ENCODE measurements at places on chromosomes 6 and 20.

- DNase-seq: peak; percentile 26
Observed at GRCh38 chr20:20212675-20213096, 155.2 kb upstream of the INSM1 start.

DNA sequence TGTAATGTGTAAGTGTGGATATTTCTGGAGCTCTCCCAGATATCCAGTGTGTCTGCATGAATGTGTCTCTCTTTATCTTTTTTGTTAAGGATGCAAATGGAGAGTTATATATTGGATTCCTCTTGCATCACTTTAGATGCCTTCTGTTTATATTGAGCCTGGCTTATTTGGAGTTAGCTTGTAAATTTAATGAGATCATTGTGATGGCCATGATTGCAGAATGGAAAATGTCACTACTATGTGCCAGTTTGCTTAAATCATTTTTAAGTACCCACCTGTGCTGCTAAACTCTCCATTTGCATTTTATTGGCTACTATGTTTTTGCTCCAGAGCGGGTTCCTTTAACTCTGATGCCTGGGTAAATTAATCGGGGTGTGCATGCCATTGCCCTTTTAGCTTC lies 334.8 kb downstream of the UTRN start:
- no peak for DNase-seq

- no peak for DNase-seq
Observed at GRCh38 chr6:44664716-44665115, 277.2 kb downstream of the CDC5L start.

DNA sequence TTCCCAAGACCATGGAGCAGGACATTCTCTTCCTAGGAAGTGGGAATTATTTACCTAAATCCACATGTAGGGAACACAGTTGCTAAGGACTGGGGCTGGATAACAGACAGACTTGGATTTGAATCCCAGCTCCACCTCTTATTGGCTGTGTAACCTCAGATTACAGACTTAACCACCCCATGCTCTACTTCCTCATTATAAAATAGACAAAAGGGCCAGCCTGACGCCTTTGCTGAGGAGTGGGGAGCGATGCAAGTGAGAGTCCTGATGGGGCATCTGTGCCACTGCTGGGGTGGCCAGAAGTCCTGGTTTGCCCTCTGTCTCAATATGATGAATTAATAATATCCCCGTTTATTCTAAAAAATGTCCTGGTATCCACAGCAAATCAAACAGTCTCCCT lies 46.8 kb downstream of the SPATA2 start:
- DNase-seq: no peak

DNA sequence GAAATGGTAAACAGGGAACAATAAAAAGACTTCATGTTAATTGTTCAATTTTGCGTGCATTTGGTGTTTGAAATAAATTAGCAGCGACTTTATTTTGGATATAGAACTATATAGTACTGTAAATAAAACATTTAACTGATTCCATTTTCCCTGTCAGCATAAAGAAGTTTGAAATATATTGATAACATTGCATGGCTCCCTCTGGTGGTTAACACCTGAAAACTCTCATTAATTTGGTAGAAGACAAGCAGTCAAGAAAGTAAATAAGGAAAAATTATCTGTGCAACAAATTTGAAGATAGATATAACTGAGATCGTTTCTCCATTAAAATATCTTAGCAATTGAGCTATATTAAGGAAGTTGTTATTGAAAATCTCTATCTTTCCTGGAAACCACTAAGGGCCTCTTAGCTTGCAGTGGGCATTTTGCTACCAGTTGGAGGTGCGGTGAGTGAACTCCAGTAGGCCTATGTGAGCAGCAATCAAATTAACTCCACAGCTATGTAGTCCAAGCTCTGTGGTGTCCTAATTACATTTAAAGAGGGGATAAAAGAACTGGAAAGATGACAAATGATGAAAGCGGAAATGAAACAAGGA lies 435.7 kb upstream of the FKBP1C start:
- DNase-seq: peak; percentile 7

- DNase-seq: no peak
Observed at GRCh38 chr20:25314497-25315417, 66.9 kb downstream of the PYGB start.

GRCh38 chr6:29419516-29419915 lies 4.8 kb downstream of the OR12D1 start:
- DNase-seq: peak; percentile 14

GRCh38 chr20:17559338-17559737 lies 10.5 kb upstream of the DSTN start:
- no peak for DNase-seq

- no peak for DNase-seq
Observed at GRCh38 chr6:126388104-126388598, 48.2 kb downstream of the CENPW start.

DNA sequence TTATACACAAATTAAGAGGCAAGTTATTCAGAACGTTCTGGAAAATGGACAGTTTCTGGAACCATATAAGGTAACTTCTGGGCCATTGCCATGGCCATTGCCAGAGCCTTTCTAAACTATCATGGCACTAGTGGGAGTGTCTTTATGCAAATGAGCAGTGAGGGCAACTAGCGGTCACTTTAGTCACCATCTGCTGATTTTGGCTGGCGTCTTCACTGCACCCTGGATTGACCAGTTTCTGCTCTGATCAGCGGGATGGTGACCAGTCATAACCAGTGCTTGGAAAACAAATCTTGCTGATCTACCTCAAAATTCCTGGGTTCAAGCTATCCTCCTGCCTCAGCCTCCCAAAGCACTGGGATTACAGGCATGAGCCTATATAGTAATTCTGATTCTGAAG lies 7.3 kb upstream of the SNTA1 start:
- no peak for DNase-seq

GRCh38 chr20:46303176-46303956 lies 4.9 kb downstream of the CDH22 start:
- no peak for DNase-seq

DNA sequence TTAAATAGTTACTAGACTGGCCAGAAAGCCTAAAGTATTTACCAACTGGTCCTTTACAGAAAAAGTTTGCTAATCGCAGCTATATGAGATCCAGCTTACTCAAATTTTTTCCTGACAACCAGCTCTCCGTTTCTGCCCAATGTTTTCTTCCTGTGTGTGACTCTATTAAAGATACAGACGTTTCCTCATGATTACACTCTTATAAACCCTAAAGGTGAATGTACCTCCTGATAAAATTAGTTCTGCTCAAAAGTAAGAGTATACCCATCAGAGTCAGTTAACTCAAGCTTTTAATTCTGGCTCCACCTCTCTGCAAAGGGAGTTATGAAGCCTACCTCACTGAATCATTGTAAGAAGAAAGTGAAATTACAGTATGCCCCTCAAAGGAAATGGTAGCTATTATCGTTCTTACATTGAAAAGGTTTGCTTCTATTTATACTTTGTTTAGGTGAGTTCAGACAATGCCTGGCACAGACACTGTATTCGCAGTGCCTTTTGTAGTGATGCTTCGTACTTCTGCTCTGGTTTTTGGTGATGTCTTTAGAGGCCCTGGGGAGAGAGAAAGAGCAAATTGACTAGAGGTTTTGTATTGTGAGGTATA lies 10.2 kb upstream of the MROH8 start:
- no peak for DNase-seq

GRCh38 chr6:67541586-67541985 lies 1093.5 kb upstream of the ADGRB3 start:
- no peak for DNase-seq

DNA sequence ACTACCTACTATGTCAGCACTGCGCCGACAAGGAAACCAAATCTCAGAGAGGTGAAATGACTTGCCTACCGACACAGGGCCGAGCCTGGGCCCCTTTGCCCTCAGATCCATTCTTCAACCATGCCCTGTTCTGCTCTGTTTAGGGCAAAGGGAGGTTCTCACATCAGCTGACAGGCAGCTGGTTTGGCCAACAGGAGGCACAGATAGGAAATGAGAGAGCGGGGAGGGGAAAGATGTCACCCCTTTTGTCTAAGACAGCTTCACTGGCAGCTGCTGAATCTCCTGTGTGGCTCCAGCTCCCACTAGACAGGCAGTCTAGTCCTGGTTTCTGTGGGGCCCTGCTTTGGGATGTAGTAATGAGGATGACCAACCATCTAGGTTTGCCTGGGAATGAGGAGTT lies 158.7 kb downstream of the TMEM200A start:
- no peak for DNase-seq

GRCh38 chr6:47137073-47137472 lies 94.9 kb upstream of the ADGRF1 start:
- DNase-seq: no peak

DNA sequence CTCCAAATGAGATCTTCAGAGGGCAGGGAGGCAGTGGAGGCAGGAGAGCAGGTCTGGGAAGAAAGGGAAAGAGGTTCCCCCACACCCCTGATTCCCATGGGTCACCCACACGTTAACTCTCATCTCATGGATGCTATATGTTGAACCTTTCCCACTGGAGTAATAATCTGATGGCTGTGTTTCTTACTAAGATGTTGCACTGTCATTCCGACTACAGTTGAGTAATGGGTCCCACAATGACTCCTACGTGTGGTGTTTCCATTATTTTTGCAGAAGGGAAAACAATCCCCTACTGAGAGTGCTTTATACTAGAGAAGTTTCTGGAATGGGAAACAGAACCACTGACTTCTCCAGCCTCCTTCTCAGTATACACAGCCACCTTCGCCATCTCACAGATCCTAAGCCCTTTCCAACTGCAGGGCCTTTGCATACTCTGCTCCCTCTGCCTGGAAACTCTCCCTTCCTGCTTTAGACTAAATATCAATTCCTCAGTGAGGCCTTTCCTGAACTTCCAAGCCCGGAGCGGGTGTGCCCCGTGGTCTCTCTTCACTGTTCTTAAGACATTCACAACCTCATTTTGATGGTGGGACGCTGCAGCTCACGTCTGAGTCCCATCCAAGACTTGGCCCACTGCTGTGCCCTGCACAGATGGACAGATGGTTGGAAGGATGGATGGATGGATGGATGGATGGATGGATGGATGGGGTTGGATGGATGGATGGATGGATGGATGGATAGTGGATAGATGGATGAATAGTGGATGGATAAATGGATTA lies 238.6 kb upstream of the PMEPA1 start:
- peak; percentile 12 for DNase-seq

DNA sequence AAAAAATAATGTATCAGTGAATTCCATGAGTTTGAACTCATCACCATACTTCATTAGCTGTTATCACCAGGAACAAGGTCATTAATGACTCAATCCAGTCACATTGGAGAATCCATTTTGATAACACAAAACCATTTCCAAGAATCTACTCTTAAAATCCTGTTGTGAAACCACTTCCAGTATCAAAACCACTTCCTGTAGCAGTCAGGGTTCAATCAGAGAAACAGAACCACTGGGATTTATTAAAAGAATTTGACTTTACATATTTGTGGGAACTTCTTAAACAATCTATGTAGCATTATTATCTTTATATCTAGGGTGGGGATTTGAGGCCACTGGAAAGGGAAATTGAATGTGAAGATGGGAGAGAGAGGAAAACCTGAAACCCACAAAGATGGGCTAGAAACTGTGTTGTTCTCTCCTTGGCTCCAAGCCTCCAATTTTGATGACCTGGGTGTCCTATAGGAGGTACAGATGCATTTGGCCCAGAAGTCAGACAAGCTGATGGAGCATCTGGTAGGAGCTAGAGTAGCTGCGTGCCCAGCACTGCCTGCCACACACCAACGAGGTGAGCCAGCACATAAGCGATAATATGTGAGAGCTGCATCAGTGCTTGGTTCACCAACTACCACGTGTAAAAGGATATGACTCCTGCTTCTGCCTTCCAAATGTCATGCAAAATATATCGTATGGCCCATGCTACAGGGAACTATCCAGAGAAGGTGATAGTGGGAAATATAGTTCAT lies 117.0 kb downstream of the TMEM200A start:
- no peak for DNase-seq

- DNase-seq: no peak
Observed at GRCh38 chr6:124622351-124622750, 339.9 kb upstream of the RNF217 start.

GRCh38 chr6:99946005-99946404 lies 48.0 kb downstream of the MCHR2 start:
- no peak for DNase-seq

Measured in RCC 7860 (cell line).